ENCODE measurements at places on chromosomes 1 and 21.
A peak's percentile ranks its signal among the peaks of the same experiment; 100 is the strongest.

GRCh38 chr1:85445906-85446305 lies 19.1 kb downstream of the DDAH1 start:
- no peak for DNase-seq

DNA sequence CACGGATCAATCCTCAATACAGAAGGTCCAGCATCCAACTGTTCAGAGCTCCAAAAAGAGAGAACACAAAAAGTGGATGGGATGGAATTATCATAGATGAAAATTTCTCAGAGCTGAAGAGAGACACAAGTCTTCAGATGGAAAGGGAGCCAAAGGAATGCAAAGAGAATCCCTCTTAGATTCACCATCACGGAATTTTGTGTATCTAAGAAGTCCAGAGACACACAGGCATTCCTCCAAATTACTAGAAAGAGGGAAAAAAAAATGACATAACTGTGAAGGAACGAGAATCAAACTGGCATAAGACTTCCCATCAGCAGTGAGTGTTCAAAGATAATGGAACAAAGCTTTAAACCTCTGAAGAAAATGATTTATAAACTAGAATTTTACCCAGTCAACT lies 101.2 kb downstream of the ZSCAN20 start:
- no peak for DNase-seq

DNA sequence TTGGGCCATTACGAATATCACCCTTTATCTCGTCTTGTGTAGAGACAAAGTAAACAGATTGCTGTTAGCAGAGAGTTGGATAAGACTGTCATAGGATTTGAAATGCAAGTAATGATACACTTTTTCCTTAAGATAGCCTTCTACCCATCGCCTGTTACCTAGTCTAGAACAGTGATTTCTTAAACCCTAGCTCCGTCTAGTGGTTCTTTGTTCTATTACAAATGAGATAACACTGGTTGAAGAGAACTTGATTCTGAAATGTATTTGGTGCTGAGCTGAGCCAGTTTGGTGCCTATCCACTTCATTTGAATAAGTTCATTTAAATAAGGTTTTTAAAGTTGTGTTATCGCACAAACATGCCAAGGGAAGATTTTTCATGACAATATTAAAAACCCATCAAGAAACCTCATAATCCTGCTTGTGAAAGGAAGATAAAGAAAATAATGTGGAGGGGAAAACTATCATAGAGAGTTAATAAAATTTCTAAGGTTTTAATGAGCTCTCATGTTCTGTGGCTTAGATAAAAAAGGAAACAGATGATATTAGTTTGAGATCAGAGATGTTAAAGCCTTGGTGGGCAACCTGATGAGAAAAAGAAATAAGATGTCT lies 1.5 kb upstream of the KCNH1 start:
- no peak for DNase-seq

DNA sequence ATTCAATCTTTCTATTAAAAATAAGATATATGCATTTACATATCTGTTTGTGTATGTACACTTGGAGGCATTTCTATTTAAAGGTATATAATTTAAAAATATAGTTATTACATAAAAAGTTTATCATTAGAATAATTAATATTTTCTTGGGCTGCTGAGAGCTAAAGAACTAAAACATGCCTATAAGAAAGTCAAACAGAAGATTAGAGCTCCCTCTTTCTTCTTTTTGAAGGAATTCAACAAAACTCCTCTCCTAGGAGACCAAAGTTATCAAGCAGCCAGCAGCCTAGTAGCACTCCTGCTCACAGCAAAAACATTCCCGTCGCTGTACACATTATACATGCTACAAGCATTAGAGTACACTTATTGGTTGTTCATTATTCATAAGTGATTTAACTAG lies 216.4 kb downstream of the VAV3 start:
- DNase-seq: no peak

GRCh38 chr1:8077120-8077573 lies 51.0 kb upstream of the ERRFI1 start:
- DNase-seq: no peak

DNA sequence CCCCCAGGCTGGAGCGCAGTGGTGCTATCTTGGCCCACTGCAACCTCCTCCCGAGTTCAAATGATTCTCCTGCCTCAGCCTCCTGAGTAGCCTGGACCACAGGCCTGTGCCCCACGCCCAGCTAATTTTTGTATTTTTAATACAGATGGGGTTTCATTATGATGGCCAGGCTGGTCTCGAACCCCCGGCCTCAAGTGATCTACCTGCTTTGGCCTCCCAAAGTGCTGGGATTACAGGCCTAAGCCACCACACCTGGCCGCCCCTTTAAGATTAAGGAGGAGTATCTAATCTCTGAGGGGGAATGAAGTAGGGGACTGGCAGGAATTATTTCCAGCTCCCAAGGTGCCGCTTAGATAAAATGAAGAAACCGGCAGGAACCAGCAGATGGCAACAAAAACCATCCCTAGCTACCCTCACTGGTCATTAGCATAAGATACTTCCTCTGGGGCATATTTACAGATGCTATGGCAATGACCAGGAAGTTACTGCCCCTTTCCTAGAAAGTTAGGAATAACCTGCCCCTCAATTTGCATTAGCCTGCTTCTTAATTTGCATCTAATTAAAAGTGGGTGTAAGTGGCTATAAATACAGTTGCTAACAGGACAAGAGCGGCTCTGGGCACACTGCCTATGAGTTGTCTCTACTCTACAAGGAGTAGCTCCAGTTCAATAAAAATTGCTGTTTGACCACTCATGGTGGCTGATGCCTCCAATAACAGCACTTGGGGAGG lies 7.1 kb upstream of the NSUN4 start:
- no peak for DNase-seq

DNA sequence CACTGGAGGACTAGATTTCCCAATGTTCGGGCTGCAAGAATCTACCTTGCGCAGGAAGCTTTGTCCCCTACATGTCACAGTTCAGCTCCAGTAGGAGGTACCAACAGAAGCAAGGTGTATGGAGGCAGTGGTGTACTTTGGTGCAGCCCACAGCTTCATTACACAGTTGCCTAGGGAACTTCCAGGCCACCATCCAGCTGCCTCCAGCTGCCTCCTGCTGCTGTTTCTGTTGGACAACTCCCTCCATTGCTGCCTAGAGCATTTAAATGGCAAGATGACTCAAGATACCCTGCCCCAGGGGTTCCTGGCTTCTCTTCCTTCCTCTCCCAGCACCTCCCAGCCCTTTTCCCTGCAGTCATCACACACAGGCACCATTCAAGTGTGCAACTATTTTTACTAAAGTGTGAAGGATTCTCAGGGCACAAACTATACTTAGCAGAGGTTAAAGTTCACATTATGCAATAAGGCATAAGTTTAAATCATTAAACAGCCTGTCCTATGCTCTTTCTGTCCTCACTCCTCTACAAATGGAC lies 39.0 kb upstream of the ATP1A1 start:
- no peak for DNase-seq

GRCh38 chr1:160626509-160627342 lies 20.1 kb downstream of the SLAMF1 start:
- no peak for DNase-seq

DNA sequence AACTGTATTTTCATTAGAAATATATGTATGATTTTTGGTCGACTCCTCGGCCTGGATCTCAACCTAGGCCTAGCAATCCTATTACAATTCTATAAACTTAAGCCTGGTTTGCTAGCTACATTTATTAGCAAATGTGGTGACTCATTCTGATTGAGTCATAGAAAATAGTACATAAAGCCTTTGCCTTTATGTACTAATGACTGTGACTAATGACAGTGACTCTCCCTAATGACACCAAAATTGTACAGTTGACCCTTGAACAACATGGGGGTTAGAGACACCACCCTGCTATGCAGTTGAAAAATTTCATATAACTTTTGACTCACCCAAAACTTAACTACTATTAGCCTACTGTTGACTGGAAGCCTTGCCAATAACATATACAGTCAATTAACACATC lies 78.9 kb downstream of the CLEC20A start:
- DNase-seq: no peak

- peak; percentile 29 for DNase-seq
These were observed 12.7 kb downstream of the INSL5 start for GRCh38 chr1:66788231-66788939.

GRCh38 chr1:26754086-26754874 lies 33.5 kb upstream of the PIGV start:
- DNase-seq: no peak

DNA sequence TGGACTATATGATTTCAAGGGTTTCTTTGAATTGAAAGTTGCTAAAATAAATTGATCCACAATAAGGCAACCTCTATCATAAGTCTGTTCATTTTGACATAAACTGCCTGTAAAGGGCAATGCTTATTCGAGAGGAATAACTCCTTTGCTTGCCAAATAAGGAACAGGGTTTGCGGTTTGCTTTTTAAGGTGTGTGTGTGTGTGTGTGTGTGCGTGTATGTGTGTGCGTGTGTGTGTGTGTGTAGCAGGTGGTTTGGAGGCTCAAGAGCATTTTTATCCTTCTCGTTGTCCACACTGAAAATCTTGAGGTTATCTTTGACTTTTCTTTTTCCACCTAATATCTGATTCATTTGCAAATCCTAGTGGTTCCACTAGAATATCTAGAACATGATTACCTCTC lies 13.1 kb upstream of the NGF start:
- DNase-seq: no peak
